RCC 7860 (cell line): ENCODE measurements at places on chromosomes 5 and 9.

- DNase-seq: no peak
These were observed 811.0 kb downstream of the NR2F1-AS1 start for GRCh38 chr5:92769978-92770377.

GRCh38 chr9:318646-319045 is 104.0 kb downstream of the DOCK8 start:
- DNase-seq: no peak

- no peak for DNase-seq
These were observed 33.4 kb downstream of the CEMIP2 start for GRCh38 chr9:71734950-71735349.

DNA sequence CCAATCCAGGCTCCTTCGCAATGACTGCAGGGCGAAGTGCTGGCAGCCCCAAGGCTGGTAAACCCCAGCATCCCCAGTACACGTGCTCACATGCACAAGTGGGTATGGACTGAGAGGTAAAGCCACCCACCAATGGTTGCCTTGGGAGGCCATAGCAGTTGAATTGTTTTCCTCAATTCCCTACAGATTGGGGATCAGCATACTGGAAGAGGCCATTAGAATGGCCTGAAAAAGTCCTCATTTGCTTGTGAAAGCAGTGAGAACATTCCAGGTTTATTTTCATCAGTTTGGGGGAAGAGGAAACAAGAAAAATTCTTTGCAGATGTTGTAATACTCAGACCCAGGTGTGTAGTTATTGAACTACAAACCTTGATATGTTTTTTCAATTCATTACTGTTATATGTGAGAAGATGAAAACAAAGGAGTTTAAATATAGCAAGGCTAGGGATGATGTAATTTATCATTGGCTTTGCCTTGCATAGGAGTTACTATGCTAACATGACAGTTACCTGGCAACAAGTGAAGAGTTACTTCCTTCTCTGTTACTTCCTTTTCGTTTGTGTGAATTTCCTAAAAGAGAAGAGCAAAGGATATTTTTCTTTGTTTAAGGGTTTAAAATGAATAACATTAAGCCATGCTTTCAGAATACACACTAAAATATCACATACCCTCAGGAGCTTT is 36.4 kb downstream of the MTMR12 start:
- peak; percentile 37 for DNase-seq

GRCh38 chr9:28121366-28121765 is 548.1 kb upstream of the C9orf72 start:
- no peak for DNase-seq

- no peak for DNase-seq
These were observed 41.2 kb upstream of the TRIO start for GRCh38 chr5:14101922-14102321.

GRCh38 chr9:626596-626995 is 214.9 kb upstream of the DMRT1 start:
- DNase-seq: no peak

GRCh38 chr5:5617024-5617423 is 194.5 kb downstream of the ICE1 start:
- DNase-seq: no peak

DNA sequence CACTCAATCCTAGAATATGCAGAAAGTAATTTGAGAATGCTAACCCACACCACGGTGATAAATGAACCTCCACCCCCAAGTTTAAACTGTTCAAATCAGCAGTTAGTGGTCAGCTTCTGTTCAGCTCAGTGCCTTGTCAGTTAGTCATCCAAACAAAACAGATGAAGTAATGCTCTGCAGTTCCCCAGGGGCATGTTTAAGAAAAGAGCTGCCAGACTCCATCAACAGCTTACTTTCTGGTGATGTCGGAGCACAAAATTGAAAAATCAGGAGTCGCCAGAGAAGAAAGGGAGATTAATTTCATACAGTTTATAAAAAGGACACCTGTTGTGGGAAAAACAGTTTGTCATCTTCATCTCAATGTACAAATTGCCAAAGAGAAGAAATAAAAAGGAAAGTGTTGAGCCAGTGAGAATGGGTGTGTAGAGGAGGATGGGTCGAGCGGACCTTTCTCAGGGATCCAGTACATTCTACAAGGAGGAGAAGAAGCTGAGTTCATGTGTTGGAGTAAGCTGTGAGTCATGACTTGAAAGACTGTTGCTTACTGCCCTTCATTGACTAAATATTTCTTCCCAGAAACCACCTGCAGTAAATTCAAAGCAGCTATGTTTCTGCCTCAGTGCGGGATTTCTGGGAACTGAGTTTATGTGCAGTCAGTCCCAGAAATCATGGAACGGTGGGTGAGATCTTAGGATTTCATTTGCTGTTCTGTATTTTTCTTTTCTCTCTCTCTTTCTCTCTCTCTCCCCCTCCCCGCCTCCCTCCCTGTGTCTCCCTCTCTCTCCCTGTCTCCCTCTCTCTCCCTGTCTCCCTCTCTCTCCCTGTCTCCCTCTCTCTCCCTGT is 13.7 kb downstream of the TRIO start:
- DNase-seq: peak; percentile 98

GRCh38 chr5:173327084-173327947 is 898 bp downstream of the STC2 start:
- DNase-seq: peak; percentile 7

DNA sequence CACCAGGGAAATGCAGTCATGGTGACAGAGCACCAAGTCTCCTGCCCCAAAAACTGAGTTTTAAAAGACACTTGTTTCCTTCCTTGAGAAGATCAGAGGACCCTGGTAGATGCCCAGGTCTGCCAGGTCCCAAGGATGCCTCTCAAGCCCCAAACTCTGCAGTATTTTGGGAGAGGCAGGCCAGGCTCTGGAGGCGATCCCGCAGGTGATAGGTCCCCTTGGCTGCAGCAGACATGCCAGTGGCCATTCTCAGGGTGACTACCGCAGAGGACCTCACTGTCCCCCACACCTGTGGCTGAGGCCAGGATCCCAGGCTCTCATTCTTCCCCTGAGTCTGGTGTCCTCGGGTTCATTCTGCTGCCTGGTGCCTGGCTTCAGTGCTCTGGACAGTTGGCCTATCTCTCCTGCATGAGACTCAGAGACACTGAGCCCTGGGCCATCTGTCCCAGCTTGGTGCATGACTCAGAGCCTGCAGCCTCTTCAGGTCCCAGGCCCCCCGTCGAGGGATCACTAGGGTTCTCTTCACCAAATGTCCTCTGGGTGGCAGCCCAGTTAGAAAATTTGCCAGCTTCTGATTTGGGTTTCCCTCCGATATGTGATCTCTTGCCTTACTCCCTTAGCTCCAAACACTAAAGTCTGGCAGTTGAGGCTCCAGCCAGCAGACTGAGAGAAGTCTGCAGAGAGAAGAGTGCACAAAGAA is 59.7 kb upstream of the GARNL3 start:
- DNase-seq: peak; percentile 43

GRCh38 chr5:16025681-16026080 is 153.9 kb downstream of the MARCHF11 start:
- DNase-seq: no peak
